GM12891 (cell line): ENCODE measurements at places on chromosomes 6 and 20.
A peak's percentile ranks its signal among the peaks of the same experiment; 100 is the strongest.

- no peak for DNase-seq
These were observed 52.8 kb upstream of the AKIRIN2 start for GRCh38 chr6:87754828-87755227.

GRCh38 chr6:96276305-96276704 is 245.3 kb upstream of the UFL1 start:
- no peak for DNase-seq

DNA sequence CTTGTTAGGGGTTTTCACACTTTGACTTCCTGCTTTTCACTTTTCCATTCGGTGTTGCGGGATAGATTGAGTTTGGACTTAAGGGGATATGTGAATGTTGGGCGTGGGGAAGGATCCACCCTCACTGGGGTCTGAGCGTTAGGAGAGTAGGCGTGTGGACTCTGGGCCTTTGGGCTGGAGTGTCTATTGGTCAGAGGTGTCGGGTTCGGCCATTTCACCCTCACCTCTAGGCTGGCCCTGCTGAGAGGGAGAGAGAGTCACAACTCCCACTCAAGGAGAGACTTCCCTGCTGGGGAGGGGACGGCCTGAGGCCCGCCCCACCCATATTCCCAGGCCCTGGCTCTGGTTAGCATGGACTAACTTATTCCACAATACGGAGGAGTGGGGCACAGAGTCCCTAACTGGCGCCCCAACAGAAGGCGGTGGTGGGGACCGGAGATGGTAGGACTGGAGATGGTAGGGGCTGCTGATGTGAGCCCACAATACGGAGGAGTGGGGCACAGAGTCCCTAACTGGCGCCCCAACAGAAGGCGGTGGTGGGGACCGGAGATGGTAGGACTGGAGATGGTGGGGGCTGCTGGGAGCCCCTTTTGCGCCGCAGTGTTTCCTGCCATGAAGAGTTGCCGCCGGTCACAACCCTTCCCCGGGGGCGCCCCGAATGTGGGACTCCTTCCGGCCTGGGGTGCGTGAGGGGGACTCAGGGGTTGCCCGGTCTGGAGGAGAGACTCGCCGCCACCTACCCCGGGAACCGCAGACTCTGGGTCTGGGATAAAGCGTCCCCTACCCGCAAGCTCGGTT is 1.4 kb upstream of the PTPRA start:
- no peak for DNase-seq

DNA sequence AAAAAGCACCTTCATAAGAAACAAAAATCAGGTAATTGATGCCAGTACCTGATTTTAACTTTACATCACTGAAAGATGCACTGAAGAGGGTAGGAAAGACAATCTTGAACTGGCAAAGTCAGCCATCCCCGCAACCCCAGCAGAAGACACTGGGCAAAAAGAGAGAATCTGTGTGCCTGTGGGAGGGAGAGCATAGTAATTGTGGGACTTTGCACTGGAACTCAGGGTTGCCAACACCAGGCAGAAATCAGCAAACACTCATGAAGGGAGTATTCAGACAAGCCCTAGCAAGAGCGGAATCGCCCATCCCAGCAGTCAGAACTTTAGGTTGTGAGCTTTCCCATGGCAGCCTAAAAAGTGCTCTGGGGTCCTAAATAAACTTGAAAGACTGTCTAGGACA is 344.6 kb upstream of the GJE1 start:
- no peak for DNase-seq

GRCh38 chr6:32413427-32414047 is 6.6 kb upstream of the BTNL2 start:
- peak; percentile 35 for DNase-seq

- DNase-seq = no peak
These were observed 21.4 kb downstream of the SUN5 start for GRCh38 chr20:32982617-32983458.

- DNase-seq = no peak
These were observed 96.4 kb downstream of the BANF2 start for GRCh38 chr20:17796091-17796563.
